ENCODE measurements at places on chromosomes 7 and 10.

GRCh38 chr7:103944230-103944900, 45.1 kb downstream of the RELN start:
- no peak for DNase-seq

GRCh38 chr7:40506158-40506557, 371.4 kb downstream of the SUGCT start:
- DNase-seq = no peak

GRCh38 chr10:96292971-96293920, 11.0 kb upstream of the DNTT start:
- peak; percentile 36 for DNase-seq

GRCh38 chr10:17756557-17757217, 4.7 kb downstream of the TMEM236 start:
- DNase-seq = no peak

DNA sequence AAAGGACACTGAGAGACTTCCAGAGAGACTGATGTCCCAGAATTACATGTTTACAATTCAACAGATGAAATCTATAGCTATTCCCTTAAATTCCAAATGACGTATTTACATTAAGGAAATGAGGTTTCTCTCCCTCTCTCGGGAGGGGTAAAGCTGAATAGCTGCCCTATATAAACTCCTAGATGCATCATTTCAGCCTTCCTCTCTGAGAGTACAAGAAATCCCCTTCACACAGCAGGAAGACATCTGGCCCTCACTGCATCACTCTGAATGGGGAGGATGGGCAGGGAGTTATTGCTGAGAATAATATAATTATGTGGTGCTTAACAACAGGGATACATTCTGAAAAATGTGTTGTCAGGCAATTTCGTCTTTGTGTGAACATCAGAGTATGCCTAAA, 11.0 kb downstream of the POT1 start:
- DNase-seq = no peak

DNA sequence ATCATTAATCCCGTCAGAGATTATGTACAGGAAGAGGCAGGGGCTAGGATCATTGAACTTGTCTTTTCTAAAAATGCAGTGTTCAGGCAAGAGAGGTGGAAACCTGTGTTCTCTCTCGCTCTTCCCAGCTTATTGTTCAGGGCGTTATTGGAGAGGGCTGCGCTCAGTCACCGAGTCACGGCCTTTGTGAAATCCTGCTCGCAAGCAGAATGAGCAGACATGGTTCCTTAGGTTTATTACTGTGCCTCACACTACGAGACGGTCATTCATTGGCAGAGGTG, 631 bp upstream of the PRKRIP1 start:
- DNase-seq = no peak
